Smooth muscle cell of bladder (primary cell): ENCODE measurements at places on chromosomes 4 and X. TPM values are rescaled to one million over a fixed set of nuclear protein-coding genes. Genes with fewer than 3 reads are reported as not detected.

Gene LRP2BP
- 0.28 and 0.55 TPM in 2 replicates for total RNA-seq

Gene TGIF2LX
- total RNA-seq, result not detected in 2 replicates

Gene MAGIX
- 0.85 and 1.4 TPM in 2 replicates for total RNA-seq

Gene RHOH
- under 0.01 and 0.09 TPM in 2 replicates for total RNA-seq

Gene TMEM156
- 0.18 and 0.57 TPM in 2 replicates for total RNA-seq
